Stimulated activated CD4-positive, alpha-beta T cell treated with anti-CD3 and anti-CD28 coated beads, Interleukin-4, amount 100 ng/mL, for 24 hours (primary cell): ENCODE measurements at places on chromosomes 3 and 15.

DNA sequence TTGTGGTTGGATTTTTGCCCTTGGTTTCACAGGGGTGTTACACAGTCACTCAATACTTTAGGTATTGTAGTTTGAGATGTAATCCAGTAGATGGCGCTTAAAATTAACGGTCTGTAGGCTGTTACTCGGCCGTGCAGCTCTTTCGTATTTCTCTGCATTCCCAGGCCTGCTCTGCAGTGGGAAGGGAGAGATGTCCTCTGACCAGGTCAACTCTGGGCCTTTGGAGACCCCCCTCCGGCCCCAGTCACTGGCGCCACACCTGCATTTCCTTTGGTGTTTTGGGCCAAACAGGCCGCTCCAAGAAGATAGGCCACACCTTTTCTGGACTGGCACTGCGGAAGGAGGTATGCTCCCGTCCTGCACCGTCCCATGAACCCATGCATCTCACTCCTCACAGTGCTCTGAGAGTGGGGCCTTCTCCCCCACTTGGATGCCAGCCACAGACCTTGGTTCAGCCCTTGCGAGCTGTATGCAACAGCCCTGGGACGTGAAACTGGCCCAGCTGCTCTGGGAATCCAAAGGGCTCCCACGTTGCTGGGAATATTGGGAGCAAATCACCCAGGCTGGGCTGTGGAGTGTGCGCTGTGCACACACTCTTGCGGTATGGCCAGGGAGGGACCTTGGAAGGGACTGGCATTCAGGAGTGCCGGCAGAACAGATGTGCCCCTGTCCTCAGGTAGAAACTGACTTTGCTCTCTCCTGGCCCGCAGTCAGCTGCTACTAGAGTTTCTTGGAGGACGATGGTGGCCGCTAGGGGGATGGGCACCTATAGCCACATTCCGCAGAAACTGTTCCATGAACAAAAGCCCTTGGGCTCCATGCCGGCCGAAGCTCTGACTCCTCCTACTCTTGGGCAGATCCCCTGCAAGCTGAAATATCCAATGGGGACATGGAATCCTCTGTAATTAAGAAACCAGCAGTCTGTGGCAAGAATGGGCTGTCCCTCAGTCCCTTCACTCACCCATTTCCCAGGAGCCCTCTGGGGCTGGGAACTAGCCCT, 410.5 kb upstream of the CADM2 start:
- DNase-seq = no peak

GRCh38 chr3:8760091-8760490, 9.3 kb downstream of the OXTR start:
- DNase-seq = no peak

GRCh38 chr15:63402498-63403253, 21.0 kb upstream of the CA12 start:
- DNase-seq = no peak

DNA sequence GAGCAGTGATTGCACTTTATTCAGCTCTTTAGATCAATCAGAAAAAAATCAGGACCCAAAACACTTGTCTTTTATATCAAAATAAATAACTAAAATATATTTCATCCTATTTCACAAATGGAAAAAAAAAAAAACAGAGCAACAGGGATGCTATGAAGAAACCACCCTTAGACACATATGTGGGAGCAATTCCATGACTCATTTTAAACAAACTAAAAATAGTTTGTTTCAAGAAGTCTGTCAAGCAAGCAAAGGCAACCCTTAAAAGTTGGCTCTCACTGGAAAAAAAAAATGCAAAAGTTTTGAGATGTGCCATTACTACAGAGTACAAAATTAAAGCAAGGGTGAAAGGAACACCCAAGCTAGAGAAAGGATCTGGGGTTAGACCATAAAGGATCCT, 5.7 kb downstream of the ATP13A3 start:
- no peak for DNase-seq

GRCh38 chr3:26437678-26438077, 184.9 kb upstream of the LRRC3B start:
- DNase-seq = no peak

DNA sequence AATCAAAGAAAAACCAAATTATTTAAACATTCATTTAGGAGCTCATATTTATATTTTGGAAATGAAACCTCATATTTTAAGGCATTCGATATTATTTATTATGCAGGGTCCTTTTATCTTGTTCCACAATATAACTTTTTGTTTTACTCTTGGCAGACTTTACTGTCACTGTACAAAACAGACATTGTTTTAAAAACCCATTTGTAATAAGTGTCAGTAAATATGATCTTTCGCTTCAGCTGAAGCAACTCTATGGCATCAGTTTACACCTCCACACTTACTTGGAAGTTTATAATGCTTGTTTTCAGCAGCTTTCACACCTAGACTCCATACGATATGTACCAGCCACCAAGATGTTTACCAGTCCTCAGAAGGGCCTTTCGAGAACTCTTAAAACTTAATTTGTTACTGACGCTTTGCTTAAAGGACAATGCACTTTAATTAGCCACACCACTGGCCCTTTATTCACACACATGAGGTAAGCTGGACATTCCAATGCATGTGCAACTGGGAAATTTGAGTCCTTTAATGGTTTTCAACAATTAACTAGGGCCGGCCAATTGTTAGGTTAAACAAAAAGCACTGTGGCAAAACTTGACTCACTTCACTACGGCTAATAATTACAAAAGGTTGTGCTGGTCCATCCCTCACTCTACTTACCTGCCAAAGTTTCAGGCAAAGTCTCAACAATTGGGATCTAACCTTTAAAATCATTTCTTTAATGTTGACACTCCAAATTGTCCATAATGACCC, 16.7 kb downstream of the WWTR1 start:
- no peak for DNase-seq

GRCh38 chr3:127692501-127693335, 20.0 kb downstream of the ABTB1 start:
- DNase-seq = no peak

- no peak for DNase-seq
Observed at GRCh38 chr3:120111898-120112297, 17.7 kb upstream of the GSK3B start.

DNA sequence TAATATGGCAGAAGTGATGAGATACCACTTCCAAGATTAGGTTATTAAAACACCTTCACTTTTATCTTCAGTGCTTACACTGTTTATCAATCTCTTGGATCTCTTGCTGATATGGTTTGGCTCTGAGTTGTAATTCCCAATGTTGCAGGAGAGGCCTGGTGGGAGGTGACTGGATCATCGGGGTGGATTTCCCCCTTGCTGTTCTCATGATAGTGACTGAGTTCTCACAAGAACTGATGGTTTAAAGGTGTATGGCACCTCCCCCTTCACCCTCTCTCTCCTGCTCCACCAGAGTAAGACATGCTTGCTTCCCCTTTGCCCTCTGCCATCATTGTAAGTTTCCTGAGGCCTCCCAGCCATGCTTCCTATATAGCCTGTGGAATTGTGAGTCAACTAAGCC, 11.8 kb downstream of the GOLIM4 start:
- DNase-seq = no peak

DNA sequence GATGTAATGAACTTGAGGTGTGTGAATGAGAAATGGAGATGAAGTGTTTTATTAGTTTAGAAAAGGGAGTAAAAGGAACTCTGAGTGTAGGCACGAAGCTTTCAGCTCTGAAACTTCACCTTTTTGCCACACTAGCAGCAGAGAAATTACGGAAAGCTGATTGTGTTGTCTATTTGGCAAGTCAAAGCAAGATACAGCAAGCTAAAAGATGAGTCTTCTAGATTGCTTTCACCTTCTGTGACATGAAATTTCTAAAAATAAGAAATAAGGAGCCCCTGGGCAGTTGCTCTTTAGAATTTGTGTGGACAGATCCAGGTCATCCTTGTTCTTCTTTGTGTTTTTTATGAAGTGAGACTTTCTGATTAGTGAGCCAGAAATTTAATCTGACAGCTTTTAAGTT, 143.4 kb downstream of the FNDC3B start:
- DNase-seq = no peak

GRCh38 chr15:101453123-101454120, 36.1 kb downstream of the PCSK6 start:
- no peak for DNase-seq

GRCh38 chr3:59186725-59187124, 136.9 kb upstream of the CFAP20DC start:
- no peak for DNase-seq

- no peak for DNase-seq
Observed at GRCh38 chr3:14623569-14624051, 28.0 kb upstream of the CCDC174 start.

GRCh38 chr3:72924055-72924454, 36.2 kb downstream of the GXYLT2 start:
- DNase-seq = no peak

DNA sequence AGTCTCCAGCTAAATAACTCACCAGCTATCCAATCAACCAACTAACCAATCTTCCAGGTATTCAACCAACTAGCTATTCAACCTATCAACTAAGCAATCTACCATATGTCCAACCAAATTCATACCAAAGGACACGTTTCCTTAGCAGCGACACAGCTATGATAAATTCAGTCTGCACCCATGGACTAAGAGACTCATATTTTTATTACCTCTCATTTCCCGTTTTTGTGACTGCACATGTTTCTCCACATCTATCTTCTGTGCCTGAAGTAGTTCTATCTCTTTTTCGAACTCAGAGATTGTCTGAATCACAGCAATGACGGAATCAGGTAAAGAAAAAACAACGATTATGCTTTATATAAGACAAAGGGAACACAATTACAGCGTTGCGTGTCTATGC, 34.0 kb upstream of the GNB5 start:
- no peak for DNase-seq

GRCh38 chr3:8501371-8502131, at the start of gene LMCD1:
Gene LMCD1, plus strand, starts transcription at chr3:8501823. Its CDS starts 116 bp downstream, at chr3:8501939.
- peak; percentile 82 for DNase-seq

GRCh38 chr3:183662099-183662498, 26.7 kb downstream of the KLHL24 start:
- DNase-seq = no peak

GRCh38 chr3:124599779-124600693, 130.2 kb upstream of the UMPS start:
- DNase-seq = no peak

- DNase-seq = no peak
Observed at GRCh38 chr3:19769694-19770093, 164.3 kb downstream of the EFHB start.

DNA sequence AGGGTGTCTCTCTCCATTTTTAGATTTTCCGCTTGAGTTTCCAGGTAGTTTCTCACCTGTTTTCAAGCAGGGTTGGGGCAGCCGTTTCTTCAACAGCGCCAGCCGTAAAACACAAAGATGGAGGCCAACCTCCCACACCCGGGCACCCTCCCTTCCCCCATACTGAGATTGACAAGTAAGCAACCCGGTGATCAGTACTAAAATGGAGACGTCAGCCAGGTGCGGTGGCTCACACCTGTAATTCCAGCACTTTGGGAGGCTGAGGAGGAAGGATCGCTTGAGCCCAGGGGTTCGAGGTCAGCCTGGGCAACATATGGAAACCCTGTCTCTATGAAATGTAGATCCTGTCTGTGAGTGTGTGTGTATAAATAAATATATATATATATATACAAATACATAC, 903 bp upstream of the ZSCAN2 start:
- DNase-seq = no peak

- no peak for DNase-seq
Observed at GRCh38 chr3:23076437-23076836, 126.7 kb upstream of the UBE2E2 start.

DNA sequence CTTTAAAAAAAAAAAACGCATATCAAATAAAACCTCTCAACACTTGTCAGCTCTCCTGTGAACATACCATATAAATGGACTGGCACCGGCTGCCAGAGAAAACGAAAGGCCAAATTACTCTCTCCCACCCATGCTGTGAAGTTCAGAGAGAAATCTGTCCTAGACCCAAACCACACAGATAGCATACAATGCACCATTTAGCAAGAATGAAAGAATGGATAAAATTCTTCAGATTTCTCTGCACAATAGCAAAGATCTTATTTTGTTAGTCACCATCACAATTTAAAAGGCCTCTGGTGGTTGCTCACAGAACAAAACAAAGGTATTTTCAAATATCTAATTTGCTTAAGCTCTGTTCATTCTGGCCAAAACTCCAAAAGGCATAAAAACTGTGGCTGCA, 93.9 kb upstream of the BHLHE40 start:
- no peak for DNase-seq

DNA sequence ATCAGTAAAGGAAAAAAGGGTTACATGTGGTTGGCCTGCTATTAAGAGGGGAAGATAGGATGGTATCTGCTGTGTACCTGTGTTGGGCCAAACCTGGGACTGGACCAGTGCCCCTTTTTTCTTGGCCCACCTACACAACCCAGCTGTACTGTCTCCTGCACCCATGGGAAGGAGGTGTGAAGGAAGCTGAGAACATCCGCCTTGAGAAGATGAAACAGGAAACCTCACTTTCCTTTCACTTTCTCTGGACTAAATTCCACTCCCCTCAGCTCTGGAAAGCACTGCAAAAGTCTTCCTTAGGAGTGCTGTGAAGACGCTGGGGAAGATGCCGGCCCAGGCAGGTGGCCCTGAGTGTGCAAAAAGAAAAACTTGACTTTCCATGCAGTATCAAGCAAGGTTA, 37.6 kb downstream of the LRRN1 start:
- DNase-seq = no peak

- no peak for DNase-seq
Observed at GRCh38 chr3:196920733-196921132, 21.6 kb downstream of the NCBP2 start.

DNA sequence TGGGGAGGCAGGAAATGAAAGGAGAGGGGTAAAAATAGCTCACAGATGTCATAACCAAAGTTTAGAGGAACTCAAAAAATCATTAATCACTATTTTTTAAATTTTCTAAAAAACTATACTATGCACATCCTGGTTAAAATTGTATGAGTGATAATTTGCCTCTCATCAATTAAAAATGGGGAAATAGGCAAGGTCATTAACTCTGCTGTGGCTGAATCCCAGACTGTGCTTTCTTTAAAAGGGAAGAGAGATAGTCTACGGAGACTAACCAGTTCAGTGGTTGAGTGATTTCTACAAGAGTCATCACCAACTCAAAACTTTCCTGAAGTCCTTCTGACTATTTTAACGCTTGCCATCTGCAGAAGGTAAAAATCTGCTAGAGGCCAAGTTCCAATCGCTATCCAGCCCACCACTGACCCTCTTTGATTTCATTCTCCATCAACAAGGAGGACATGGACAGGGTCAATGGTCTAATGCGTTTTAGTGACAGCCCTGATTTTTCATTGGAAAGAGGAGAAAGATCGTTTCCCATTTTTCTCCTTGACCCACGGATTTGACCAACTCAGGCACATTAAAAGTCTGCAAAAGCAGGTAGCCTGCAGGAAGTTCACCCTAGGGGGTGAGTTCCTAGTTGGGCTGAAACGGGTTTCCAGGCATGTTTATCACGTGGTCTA, 850 bp downstream of the SUCLG2 start:
- no peak for DNase-seq

DNA sequence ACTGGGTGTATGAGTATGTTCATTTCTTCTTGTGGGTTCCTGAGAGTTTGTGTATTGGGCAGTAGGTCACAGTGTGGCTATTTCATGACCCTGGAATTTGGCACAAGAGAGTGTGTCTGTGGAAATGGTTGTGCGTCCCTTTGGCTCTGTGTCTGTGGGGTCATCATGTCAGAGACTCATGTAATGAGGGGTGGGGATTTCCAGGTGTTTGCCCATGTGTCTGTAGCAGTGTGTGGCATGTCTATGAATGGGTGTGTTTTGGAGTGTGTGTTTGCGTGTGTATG, 1.3 kb upstream of the GATA2 start:
- DNase-seq = no peak
